ENCODE measurements at places on chromosomes 7 and 10. TPM values are rescaled to one million over a fixed set of nuclear protein-coding genes. Genes with fewer than 3 reads are reported as not detected.

GRCh38 chr7:100890653-100891567, 1.4 kb upstream of the UFSP1 start:
- no peak for DNase-seq

Gene PDE1C
- 133 TPM for total RNA-seq

Gene CRYGN
- 1.2 TPM for total RNA-seq

DNA sequence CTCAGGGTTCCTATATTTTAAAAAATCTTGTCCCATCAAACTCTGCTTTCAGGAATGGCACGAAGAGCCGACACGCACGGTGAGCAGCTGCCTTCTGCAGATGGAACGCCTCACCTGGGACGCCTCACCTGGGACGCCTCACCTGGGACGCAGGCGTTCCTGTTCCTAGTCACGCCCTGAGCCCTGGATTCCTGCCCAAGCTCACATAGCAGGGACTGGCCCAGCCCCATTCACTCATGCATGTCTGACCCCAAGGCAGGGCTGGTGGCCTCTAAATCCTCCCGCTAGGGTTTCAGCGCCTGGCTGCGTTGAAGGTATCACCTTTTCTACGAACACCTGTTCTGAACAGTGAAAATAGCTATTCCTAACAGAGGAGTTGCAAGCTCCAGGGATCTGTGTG, 49.8 kb downstream of the CARD11 start:
- no peak for DNase-seq

- DNase-seq = no peak
Observed at GRCh38 chr7:35370687-35371086, 116.8 kb upstream of the TBX20 start.

GRCh38 chr10:13099144-13099665, 758 bp upstream of the OPTN start:
- peak; percentile 70 for DNase-seq

DNA sequence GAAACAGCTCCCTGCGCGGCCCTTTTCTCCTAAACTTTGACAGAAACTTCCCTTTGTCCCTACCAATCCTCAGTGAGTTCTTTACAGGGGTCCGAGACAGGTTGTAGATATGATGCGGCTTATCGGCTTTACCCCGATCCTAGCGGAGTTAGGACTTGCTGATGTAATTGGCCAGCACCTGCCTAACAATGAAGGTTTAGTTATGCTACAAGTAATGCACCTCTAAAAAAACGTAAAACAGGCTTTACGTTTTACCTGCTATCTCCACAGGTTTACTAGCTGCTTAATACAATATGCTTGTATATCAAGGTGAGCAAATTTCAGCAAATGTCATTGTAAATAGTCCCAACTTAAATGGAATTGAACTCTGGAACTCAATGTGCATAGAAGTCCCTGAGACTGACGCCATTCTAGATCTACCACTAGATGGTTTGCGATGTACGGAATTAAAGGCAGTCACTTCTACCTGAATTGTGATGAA, 697 bp upstream of the SNX13 start:
- DNase-seq = no peak

Gene TMEM213
- total RNA-seq = not detected

DNA sequence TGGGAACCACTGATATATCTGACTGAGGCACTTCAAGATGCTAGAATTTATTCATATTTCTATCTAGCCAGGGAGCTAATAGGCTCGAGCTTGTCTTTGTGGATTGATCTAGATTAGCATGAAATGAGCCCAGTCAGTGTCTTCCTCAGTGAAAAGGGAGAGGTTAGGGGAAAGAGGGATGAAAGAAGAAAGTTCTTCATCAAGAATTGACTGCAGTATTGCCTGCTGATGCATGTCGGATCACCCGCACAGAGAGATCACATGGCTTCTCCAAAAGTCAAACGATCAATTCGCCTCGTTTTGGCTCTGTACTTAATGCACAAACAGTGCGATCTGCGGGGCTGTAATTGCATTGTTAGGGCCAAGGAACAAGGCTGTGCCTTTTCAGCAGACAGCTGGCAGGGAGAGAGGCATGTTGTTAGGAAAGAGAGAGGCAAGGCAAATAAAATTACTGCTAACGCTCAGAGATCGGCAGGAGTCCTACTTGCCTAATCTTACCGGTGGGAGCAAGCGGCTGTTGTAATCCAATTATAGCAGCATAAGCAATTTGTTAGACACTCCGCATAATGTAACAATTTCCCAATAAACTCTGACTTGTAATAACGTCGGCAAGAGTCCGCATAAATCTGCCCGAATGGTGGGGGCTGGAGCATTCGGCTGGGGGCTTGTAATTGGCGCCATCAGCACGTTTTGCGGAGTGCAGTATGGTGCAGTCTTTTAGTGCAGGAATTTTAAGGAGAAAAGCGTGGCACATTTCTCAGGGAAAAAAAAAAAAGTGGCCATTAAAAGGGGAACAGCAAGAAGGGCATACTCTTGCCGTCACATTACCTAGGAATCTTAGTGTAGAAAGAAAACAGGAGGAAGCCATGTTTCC, 102.1 kb downstream of the POLL start:
- no peak for DNase-seq

- no peak for DNase-seq
Observed at GRCh38 chr10:51083356-51083853, 9.1 kb downstream of the PRKG1 start.

DNA sequence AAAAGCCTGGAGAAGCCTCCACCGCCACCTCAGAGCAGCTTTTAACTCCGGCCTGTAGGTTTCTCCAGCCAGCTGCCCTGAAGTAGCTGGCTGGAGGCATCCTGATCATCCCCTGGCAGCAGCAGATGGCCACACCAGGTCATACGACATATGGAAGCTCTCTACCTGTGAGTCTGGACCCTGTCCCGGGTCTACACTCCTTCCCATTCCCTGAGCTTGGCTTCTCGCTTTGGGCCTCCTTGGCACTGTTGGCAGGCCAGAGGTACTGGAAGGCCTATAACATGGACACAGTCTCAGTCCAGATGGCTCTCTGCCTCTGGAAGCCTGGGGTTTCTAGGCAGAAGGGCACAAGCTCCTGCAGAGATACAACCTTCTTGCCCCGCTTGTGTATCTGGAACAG, 43.5 kb upstream of the TRIM8 start:
- no peak for DNase-seq

Gene PPP1R3A
- not detected for total RNA-seq

- DNase-seq = no peak
Observed at GRCh38 chr7:14842523-14842922, 60.0 kb downstream of the DGKB start.

DNA sequence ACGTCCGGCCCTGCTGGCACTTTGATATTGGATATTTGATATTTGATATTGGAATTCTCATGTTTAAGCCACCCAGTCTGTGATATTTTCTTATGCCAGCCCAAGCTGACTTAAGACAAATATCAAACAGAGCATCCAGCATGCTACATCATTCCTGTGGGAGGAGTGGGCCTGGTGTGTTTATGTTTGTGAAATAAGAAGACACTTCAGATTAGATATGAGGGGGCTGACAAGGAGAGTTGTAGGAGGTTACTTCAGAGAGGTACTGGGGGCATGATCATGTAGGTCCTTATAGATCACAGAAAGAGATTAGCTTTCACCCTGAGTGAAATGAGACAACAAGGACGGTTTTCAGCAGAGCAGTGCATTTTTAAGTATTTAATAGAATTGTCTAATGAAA, 382.9 kb downstream of the SEMA3D start:
- DNase-seq = no peak

DNA sequence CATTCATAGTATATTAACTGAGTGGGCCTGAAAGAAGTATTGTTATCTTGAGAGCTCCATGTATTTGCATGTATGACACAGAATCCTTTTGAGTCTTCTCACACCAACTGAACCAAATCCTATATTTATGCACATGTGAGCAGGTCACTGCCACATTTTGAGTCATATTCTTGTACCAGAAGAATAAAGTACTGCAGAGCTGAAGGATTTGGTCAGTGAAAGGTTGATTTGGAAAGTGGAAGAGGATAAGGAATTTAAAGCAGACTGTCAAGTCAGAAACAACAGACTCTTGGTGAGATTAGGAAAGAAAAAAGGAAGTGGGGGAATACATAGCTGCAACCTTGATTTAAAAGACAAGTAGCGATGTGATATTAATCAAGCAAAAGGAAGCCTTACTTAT, 121.8 kb downstream of the ARID5B start:
- no peak for DNase-seq

Gene PRKAR1B
- 31.3 TPM for total RNA-seq

- DNase-seq = no peak
Observed at GRCh38 chr7:30519122-30519521, 14.5 kb upstream of the GGCT start.

GRCh38 chr7:409339-410281, 110.0 kb downstream of the PDGFA start:
- no peak for DNase-seq

GRCh38 chr10:78260141-78260540, 226.5 kb downstream of the RPS24 start:
- no peak for DNase-seq

Gene FAM25A
- total RNA-seq = not detected

DNA sequence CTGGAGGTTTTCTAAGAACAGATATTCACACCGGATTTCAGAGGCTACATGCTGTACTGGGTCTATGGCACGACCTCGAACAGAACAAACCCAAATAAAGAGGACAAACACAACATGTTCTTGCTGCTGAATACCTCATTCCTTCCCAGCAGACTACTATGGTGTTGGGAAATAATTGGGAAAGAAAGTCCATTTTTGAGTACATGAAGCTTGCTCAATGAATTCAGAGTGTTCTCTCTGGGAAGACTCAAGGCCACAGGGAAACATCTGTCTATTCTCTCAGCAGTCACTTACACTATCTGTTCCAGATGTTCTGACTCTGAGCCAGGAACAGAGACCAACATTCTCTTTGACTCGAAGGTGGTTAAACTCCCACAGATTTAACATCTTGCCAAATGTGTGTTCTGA, 30.9 kb downstream of the LAMB1 start:
- no peak for DNase-seq

Gene LRRC61
- 0.67 TPM for total RNA-seq

- no peak for DNase-seq
Observed at GRCh38 chr7:95335093-95335492, 10.8 kb upstream of the PON1 start.

DNA sequence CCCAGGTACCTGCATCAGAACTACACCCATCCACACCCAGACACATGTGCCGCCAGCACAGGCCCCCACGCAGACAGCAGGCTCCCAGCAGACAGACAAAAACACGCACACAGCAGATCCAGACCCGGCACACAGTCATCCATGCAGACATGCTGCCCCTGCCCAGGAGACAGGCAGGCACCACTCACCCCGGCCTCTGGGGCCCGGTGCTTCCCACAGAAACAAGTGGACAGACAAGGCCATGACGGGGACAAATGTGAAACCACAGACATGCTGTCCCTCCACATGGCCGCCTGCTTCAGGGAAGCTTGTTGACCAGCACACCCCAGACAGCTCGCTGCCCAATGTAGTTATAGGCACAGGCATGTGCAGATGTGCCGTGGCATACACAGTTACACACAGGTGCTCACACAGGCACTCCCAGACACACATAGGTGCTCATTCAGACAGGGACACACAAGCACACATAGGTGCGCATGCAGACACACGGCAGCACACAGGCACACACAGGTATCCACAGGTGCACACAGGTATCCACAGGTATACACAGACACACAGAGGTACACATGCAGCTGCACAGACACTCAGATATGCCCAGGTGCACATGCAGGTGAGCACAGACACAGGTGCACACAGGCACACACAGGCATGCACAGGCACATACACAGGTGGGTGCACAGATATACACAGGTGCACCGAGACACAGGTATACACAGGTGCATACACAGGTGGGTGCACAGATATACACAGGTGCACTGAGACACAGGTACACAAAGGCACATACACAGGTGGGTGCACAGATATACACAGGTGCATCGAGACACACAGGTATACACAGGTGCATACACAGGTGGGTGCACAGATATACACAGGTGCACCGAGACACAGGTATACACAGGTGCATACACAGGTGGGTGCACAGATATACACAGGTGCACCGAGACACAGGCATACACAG, 10.5 kb upstream of the SCART1 start:
- DNase-seq = no peak

Gene PSD
- not detected for total RNA-seq

GRCh38 chr7:128703609-128704241, 31.6 kb downstream of the GARIN1A start:
- DNase-seq = peak; percentile 5

Gene ZCWPW1
- total RNA-seq = 3.7 TPM

- DNase-seq = no peak
Observed at GRCh38 chr10:44311563-44312051, 73.3 kb downstream of the CXCL12 start.

Gene NHLRC2
- total RNA-seq = 29.1 TPM

DNA sequence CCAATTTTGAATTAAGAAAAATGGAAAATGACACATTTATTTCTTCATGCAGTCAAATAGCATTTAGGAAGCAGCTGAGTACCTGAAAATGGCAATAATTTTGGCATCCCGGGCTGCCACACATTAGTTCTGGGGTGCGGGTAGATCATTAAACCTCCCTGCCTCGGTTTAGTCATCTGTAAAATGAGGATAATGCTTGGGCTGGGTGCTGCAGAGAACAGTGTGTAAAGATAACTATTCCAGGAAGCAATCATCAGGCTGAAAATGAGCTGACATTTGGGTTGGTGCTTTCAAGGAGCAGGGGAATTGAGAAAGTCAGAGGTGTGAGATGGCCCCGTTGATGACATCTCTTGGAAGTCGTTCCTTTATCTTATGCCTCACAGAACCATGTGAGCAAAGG, 767.2 kb downstream of the PHTF2 start:
- DNase-seq = no peak

DNA sequence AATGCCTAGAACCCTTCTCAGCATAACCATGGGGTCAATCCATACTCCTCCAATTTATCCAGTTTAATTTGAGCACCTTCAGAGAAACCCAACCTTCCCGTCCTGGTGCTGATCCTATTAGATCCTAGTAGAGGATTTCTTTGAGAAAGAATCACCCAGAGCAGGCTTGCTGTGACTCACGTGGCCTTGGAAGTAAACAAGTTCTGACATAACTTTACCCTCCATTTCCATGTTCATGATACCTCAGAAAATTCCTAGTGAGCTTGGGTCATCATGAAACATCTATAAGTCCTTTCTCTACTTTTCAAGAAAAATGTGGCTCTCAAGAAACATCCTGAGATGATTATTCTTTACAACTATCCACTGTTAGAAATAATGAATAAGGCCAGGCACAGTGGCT, 71.7 kb downstream of the PRLHR start:
- DNase-seq = no peak

DNA sequence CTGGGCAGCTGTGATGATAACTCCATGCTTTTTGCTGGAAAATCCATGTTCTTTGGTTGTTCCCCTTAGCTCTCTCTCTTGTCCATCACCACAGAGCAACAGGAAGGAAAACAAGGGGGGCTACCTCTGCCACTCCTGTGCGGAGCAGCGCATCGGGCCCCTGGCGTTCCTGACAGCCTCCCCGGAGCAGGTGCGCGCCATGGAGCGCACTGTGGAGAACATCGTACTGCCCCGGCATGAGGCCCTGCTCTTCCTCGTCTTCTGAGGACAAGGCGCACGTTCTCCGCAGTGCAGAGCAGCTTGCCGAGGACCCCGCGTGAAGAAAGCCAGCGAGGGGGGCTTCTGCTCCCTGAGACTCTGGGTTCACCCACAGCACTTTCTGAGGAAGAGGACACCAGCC, 40.3 kb downstream of the IL15RA start:
- DNase-seq = no peak

Gene CFAP46
- total RNA-seq = 1.4 TPM

Gene CTNNA3
- total RNA-seq = not detected

Gene FBXL13
- 2.9 TPM for total RNA-seq

GRCh38 chr7:82204694-82205093, 238.9 kb downstream of the CACNA2D1 start:
- DNase-seq = peak; percentile 50

All from A172 (cell line).